GM03348 (cell line): ENCODE measurements at places on chromosomes 1 and 21.

DNA sequence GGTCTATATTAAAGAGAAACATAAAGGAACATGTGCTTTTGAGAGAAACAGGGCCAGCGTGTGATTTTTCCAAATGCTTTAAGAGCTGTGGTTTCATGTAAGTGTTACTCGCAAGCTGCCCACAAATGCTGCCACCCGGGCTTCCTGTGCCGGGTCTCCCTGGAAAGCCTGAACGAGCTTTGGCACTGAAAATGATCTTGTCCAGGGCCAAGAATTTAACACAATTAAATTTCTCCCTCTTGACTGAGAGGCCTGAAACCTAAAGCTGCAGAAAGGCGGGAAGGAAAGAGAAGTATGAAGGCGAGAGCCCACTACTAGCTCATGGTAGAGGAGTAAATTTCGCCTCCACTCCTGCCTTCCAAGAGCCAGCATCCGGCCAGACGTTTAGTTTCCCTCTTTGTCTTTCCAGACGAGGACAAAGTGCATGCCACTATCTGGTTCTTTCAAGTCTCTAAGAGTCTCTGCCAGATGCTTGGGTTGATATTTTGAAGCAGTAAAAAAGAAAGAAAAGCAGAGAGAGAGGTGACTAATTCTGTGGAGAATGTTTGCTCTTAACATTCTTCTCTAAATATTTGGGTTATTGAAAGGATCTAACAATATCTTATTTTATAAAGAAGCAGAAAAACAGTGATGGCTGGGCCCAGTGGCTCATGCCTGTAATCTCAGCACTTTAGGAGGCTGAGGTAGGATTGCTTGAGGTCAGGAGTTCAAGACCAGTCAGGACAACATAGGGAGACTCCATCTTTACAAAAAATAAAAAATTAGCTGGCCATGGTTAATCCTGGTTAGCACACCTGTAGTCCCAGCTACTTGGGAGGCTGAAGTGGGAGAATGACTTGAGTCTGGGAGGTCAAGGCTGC, 100.0 kb upstream of the HNRNPU start:
- peak; percentile 69 for DNase-seq

GRCh38 chr1:186566140-186566855, 105.4 kb upstream of the PDC start:
- no peak for DNase-seq

DNA sequence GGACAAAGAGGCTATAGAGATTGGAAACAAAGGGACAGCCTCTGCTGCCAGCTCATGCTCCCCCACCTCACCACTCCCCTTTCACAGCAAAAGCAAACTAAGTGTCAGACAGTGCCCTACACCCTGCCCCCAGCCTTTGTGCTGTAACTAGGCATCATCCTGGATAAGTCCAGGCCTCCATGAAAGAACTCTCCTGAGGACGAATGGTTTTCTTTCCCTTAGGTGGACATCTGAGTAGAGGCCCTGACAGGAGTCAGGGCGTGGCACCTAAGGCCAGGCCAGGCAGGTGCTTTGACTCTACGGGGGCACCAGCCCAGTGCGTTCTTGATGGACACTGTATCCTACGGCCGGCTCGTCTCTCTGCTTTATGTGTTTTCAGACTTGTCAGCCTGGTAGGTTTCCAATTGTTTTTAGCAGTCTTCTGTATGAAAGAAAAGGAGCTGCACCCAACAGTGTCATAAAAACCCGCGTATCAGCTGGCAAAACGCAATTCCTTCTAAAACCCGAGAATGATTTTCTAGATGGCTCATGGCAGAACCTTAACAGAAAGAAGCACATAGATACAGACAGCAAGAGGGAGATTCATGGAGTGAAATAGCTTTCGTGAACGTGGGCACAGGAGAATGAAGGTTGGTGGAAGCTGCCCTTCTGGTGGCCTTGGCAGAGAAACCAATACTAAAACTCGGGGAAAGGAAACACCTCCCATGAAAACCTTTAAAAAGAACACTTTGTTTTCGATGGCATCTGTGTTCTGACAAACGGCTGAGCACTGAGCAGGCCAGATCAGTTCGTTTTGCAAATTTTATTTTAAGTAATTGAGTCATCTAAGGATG, 51.7 kb upstream of the AJAP1 start:
- DNase-seq, result no peak

- no peak for DNase-seq
Measured at GRCh38 chr1:214403431-214403830, 122.5 kb downstream of the SMYD2 start.

- DNase-seq, result peak; percentile 78
Measured at GRCh38 chr1:67586596-67586995, 98.4 kb upstream of the GADD45A start.

GRCh38 chr1:66284746-66285145, 249.2 kb upstream of the SGIP1 start:
- DNase-seq, result no peak

GRCh38 chr1:206918076-206918475, 3.7 kb downstream of the FCMR start:
- no peak for DNase-seq

DNA sequence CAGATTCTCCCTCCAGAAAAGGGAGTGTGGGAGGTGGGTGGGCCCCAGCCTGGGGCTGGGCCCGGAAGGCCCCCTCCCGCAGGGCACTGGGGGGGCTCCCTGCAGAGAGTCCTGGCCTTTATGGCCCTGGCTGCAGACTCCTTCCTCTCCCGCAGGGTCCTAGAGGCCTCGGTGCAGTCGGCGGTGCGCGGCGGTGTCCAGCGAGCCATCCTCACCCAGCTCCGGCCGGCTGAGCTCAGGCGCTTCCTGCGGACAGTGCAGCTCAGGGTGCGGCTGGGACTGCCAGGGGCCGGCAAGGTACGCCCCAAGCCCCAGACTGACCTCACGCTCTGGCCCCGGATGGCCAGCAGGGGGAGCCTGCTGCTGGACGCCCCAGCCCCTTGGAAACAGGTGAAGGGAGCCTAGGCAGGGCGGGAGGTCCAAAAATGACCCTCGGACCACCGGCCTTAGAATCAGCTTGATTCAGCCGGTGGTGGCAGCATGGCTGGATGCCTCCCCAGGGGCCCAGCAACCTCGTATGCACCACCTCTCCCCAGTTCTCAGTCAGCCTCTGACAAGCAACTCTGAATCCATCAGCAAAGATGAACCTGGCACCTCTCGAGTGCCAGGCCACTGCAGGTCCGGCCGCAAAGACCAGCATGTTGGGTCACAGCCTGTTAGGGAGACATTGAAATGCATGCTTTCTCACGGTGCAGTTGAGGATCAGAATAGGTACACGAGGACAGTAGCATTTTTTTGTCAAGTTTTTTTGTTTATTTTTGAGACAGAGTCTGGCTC, 20.6 kb downstream of the MTHFR start:
- peak; percentile 84 for DNase-seq

DNA sequence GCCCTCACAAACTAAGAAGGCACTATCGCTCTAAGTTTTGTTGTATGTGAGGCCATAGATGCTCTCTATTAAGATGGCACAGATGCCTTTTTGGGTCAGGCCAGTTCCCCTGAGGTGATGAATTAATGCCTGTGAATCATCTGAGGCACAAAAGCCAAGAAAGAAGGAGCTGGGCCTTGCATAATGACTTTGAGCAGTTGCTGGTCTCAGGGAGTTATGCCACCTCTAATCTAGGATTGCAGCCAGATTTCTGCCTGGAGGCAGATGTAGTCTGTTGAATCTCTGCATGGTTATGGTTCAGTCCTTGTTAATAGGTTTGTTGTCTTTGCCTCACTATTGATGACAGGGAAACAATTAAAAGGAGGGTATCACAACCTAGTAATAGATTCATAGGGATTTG, 168.1 kb upstream of the CHRM3 start:
- no peak for DNase-seq

- peak; percentile 23 for DNase-seq
Measured at GRCh38 chr1:70043804-70044203, 161.6 kb downstream of the LRRC40 start.

GRCh38 chr1:84780000-84780716, 89.9 kb upstream of the SSX2IP start:
- no peak for DNase-seq

DNA sequence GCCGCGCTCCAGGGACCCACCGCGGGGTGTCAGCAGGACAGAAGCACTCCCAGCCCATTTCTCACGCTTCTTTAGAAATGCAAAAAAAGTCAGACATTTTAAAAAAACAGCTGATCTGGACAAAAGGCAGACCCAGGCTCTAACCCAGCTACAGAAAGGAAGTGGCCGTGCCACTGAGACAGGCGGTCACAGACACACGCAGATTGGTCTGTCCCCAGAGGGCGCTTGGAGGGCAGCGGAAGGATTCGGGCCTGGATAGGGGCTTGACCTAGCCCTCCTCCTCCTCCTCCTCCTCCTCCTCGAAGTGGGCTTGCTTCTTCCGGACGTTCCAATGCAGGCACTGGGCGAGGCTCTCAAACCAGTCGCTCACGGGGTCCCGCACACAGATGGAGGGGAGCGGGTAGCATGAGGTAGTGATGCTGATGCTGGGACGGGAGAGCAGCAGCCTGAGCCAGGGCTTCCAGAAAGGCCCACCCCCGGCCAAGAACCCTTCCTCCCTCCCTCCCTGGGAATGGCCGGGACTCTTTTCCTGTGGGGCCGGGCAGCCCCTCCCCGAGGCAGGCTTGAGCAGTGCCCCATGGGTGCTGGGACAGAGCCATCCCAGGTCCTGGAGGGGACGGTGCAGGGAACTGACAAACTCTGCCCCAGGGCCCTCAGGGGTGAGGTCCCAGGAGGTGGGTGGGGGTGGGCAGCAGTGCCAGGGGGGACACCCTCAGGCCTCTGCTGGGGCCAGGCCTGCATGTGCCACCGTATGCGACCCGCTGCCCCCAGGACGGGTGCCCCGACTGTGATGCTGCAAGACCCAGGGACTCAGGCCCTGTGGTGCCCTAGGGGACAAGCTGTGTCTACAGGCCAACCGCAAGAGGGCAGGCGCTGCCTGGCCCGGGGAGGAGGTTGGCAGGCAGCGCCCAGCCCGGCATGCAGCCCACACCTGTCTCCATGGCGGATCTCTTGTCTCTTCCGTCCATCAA, 25.3 kb downstream of the NADK start:
- DNase-seq, result no peak

DNA sequence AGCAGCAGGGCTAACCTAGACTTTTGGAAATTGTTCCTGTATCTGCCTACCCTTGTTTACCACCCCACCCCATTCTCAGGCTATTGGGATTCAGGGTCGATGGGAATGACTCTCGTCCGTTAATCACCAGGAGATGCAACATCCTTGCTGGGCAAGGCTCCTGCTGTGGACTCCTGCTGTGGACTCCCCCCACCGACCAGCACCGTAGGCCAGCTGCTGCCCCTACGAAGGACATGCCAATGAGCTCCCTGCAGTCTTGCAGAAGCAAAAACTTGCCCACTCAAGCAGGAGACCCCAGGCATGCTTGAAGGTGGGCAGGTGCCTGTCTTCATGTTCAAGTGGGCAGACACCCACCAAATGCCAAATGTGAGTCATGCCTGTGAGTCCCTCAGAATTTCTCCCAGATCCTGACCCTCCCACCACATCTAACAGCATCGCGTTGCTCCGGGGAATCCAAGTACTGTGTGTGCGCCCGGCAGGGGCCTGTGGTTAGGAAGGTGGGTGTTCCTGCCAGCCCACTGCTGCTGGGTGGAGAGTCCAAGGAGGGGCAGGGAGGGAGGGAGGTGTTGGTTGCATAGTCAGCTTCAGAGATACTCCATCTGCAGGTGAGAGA, 41.7 kb upstream of the SOX13 start:
- DNase-seq, result no peak

- DNase-seq, result no peak
Measured at GRCh38 chr1:27545876-27546275, 55.9 kb upstream of the WASF2 start.

- DNase-seq, result no peak
Measured at GRCh38 chr21:24014381-24014780, 1592.9 kb downstream of the MRPL39 start.

GRCh38 chr21:29184037-29184436, 53.6 kb downstream of the MAP3K7CL start:
- DNase-seq, result no peak

- no peak for DNase-seq
Measured at GRCh38 chr1:2050461-2050792, 216 bp downstream of the PRKCZ start.

DNA sequence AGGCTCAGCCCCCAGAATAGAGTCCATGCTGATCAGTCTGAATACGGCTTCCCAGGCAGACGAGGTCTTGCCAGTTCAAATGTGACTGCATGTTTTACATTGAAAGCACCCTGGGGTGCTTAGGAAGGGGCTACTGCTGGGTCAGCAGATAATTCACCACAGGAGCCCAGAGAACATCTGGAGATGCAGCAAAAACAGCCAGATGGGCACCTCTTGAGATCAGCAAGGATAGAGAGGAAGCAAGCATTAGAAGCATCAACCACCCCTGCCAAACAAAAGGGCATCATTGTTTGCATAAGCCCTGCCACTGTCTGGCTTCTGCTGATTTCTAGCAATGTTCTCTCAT, 403.1 kb downstream of the RRAGC start:
- DNase-seq, result no peak

DNA sequence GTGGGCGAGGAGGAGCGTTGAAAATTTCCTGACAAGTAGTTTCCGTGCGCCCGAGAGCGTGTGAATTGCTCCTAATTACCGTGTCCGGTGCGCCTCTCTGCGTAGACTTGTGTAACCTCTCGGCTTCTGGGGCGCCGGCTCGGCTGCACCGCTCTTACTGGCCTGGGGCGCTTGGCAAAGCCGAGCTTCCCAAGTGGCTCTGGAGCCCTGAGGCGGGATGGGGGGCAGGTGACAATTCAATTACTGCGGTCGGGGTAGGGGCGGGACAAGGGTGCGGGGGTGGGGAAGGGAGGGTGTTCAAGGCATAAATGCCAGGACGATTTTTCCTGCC, 392 bp upstream of the DMRTA2 start:
- no peak for DNase-seq

DNA sequence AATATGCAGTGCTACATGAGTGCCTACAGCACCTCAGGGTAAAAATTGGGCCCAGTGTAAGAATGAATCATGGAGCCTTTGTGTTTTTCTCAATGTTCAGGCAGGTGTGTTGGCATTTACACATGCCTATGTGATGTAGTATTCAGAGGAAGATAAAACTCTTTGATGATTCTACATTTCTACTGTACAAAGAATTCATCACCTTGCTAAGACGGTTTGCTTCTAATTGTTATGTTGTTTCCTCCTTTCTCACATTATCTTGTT, 867.3 kb downstream of the TTLL7 start:
- no peak for DNase-seq

DNA sequence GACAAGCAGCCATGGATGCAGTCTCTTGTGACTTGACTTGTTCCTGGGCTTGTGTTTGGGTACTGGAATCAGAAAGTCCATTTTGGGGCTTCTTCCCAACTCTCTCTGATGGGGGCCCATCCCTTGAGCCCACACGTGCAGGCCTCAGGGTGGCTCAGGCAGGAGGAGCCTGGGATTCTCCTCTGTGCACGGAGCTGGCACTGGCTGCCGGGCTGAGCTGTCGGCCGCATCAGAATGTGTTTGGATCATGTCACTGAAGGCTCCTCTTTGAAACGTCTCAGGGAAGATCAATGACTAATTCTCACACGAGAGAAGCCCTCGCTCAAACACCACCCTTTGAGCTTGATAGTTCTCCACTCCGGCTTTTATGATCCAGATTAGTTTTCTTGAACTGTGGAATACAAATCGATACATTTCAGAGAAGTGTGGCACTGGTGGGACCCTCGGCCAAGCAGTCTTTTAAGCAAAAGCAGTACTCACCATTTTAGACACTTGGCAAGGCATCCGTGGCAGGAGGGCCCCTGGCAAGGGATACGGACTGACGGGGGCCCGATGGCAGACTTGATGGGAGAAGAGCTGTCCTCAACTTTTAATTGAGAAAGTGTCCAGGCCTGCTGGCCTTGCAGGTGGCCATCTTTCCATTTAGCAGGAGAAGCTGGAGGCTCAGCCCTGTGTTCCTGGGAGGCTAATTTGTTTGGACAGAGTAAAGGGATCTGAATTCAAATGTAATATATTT, 220.7 kb upstream of the C1orf174 start:
- DNase-seq, result no peak
